ENCODE measurements at places on chromosomes 5 and 9.

DNA sequence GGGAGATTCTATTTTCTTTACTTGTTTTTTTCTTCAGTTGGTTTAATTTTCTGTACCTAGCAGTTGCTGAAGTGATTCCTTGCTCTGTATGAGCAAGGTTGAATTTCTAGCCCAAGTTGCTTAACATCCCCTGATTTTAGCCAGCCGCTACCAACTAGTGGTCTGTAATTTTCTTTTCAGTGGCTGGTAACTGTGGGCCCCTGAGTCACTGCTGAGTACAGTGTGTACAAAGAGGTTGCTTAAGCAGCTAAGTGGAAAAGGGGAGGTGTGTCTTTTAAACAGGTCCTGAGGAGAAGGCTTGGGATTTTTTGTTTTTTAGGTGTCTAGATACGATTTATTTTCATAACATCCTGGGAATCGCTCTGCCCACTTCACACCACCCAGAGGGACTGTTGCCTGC is 254.7 kb downstream of the NR3C1 start:
- DNase-seq, result no peak

DNA sequence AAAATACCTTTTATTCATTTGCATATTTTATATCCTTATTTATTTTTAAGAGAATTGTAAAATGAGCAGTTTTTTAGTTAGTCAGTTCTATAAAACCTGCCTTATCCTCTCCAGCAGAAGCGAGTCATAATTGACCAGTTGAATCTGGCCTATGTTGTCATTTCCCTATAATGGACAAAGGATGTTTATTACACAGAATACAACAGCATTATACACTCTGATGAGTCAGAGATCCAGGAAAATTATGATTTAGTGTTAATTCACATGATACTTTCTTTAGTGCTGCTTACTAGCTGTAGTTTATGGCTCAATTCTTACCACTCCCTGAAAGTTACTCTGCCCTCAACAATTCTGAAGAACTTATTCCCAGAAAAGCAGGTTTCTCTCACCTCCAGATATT is 26.8 kb upstream of the LURAP1L start:
- DNase-seq, result no peak

DNA sequence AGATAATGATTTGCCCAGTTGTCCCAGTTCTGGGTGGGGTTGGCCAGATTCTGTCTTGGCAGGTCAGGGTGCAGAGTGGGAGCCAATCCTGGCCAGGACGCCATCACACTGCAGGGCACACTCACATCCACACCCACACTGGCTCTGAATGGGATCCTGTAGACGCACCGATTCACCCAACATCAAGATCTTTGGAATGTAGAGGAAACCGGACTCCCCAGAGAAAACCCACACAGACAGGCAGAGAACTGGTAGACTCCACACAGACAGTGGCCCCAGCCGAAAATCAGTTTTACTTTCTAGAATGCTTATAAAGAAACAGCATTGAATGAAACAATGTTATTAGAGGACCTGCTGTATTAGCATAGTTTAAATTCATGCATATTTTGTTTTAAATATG is 343.1 kb upstream of the DAB2 start:
- no peak for DNase-seq

DNA sequence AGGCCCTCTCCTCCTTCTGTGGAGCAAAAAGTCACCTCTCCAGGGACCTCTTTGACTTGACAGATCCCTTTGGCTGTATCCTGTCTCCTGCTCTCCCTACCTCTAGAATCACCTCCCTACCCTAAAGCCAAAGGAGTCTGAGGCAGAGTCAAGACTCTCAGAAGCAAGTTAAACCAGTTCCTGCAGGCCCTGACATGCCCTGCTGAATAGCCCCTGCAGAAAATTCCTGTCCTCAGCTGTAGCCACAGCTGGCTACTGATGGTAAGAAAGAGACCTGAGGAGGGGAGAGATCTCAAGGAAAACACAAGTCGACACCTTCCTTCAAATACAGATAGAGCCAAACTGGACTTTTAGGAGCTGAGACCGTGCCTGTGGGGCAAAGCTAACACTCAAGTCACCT is 23.7 kb upstream of the UBAP2 start:
- DNase-seq, result no peak

DNA sequence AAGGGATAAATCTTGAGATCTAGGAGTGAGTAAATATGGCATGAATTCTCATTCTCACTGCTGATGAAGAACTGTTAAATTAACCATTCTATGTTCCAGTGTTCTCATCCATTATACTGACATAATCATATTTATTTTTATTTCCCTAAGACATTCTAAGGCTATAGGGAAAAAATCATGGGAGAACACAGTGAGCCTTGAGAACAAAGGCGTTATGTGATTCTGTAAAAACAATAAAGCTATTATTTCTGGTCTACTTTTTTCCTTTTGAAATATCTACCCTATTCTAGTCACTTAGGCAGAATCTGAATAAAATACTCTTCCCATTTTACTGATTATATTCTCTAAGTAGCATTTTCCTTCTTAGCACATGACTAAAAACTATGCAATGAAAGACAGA is 155.7 kb upstream of the ADAMTS16 start:
- no peak for DNase-seq

- no peak for DNase-seq
Measured at GRCh38 chr9:114286146-114286679, 36.7 kb upstream of the ORM1 start.

DNA sequence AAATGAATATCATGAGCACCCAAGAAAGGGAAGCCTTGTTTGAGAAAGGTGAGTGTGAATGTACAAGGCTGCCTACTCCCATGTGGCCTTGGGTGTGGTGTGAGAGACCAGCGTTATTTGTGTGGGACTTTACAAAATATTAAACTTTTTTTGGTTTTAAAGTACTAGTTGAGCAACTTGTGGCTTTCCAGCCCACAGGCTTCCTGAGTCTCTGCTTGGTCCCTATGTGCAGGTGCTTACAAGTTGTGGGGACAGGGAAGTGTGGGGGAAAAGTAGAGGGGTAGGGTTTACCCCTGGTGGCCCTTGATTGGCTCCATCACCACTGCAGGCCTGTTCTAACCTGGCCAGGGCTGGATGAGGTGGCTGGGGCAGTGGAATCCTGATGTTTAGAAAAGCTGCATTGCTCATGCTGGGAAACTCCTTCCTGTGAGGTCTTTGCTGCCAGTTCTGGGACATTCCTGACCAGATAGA is 19.7 kb downstream of the PTTG1 start:
- no peak for DNase-seq

DNA sequence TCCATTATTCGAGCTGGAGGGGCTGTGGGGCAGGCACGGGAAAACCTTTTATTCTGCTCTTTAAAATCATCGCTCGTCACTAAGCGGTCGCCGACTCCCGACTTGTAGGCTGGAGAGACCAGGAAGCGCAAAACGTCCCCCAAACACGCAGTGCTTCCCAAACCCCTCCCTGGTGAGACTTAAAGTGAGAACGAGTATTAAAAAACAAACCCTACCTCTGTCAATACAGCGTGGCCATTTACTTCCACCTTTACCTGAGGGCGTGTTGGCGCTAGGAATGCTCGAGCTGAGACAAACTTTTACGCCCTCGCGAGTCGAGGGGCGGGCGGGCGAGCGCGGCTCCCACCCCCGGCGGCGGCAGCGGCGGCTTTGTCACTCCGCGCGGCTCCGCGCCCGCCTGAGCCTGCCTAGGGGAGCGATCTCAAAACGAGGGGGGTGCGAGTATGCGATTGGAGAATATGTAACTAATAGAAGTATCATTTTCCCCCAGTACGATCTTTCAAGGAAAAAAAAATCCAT is at the start of gene NR2F1-AS1:
Gene NR2F1-AS1 (minus strand): TSS at position 293 of the 519 bp plus-strand sequence.
- DNase-seq, result no peak

- no peak for DNase-seq
Measured at GRCh38 chr5:153043886-153044285, 446.6 kb upstream of the GRIA1 start.

DNA sequence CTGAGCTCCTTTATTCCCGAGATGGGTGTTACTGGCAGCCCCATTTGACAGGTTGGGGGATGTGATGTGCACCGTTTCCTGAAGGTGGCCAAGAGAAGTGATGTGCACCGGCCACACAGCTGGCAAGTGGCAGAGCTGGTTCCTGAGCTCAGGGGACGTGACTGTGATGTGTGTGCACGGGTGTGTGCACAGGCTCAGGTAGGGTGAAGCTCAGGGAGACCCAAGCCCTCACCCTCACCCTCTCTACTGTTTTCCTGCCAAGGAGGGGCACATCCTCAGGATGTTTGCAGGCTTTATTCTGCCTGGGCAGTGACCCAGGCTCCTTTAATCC is 56.6 kb downstream of the WWC1 start:
- DNase-seq, result no peak

DNA sequence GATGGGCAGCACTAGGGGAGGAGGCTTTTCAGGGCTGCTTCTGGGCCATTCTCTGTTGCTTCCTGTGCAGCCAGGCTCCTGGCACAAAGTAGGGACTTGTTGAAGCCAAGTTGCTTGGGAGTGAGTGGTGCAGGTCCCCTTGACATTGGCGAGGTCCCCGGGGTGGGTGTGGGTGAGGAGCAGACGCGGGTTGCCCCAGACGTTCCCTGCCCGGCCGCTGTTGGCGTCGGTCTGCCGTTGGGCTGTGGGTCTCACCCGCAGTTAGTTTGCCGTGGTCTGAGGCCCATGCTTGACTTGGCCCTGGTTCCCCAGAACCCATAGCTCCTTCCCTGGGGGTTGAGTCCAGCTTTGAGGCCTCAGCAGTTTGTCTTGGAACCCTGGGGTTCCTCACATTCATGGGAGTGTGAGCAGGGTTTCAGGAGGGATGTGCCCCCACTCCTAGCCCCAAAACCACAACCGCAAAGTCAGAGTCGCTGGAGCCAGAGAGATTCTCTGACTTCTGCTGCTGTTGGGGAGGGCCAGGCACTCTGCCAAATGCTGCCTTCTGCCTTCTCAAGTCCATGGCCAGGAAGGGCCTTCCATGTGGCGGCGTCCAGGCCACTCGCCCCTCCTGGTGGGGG is 77.5 kb downstream of the RXRA start:
- peak; percentile 51 for DNase-seq

- no peak for DNase-seq
Measured at GRCh38 chr5:14256026-14256690, 113.0 kb downstream of the TRIO start.

DNA sequence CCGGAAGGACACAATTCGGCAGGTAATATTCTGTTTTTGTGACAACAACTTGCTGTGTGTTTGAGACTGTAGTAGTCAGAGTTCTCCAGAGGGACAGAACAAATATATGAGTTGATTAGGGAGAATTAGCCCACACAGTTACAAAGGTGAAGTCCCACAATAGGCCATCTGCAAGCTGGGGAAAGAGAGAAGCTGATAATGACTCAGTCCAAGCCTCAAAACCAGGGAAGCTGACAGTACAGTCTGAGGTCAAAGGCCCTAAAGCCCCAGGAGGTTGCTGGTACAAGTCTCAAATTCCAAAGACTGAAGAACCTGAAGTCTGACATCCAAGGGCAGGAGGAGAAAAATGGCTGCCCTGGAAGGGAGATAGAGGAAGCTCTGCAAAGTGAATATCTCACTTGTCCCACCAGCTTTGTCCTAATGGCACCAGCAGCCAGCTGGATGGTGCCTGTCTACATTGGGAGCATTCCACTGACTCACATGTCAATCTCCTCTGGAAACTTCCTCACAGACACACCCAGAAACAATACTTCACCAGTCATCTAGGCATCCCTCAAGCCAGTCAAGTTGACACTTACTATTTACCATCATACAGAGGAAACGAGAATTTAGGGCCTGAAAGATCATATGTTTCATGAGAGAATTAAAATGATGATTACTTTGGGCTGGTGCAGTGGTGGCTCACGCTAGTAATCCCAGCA is 36.3 kb upstream of the CTXN3 start:
- no peak for DNase-seq

DNA sequence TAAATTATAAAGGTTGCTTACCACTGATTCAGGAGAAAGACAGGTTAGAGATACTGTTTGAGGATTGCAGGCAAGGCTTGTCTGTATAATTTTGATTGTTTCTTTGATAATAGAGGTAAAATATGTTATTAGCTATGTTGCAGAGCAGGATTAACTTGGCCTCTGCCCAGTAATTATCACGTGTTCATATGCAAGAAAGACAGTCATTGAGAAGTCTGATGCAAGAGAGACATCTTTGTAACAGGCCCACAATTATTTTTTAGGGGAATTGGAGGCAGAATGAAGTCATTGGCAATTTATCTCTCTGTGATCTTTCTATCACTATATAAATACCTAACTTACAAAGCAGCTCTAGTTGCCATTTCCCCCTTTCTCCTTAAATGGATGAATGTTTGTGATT is 46.0 kb downstream of the SLC44A1 start:
- DNase-seq, result no peak

DNA sequence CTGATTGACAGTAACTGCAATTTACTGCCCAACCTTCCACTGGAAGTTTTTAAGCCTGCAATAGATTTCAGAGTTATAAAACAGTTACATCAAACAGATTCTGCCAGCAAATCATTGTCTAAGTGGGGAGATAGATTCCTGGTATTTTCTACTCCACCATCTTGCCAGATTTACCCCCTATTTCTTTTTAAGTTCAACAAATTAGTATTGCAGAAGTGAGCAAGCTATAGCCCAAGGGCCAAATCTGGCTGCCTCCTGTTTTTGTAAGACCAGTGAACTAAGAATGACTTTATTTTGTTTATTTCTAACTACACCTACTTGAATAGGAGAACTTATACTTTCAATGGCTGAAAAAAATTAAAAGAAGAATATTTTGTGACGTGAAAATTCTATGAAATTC is 8.8 kb upstream of the TMEM171 start:
- DNase-seq, result no peak

DNA sequence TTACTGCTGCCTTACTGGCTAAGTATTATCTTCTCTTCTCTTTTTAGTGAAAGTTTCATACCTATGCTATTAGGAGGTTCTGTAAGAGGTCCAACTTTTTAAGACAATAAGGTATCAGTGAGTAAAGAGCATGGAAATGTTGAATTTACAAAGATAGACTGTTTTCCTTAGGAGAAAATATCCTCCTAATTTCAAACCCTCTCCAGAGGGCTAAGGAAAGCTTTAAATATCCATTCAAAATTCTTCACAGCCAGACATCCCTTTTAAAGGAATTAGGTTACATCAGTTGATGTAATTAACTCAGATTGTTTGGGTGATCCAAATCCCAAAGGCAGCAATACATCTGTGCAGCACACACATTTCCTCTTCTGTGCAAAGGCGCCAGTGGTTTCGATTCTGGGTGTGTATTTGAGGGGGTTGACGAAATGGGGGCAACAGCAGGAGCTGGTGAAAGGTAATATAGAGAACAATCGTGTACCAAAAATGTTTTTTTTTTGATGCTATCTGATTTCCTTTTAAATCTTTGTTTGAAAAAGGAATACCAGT is 273.8 kb upstream of the RPS23 start:
- no peak for DNase-seq

- DNase-seq, result no peak
Measured at GRCh38 chr9:133774799-133775198, 36.6 kb upstream of the SARDH start.

- DNase-seq, result no peak
Measured at GRCh38 chr5:2007878-2008501, 125.3 kb upstream of the IRX4 start.
